ENCODE measurements at places on chromosomes 13 and 19. TPM values are rescaled to one million over a fixed set of nuclear protein-coding genes. Genes with fewer than 3 reads are reported as not detected.

GRCh38 chr13:83709426-83710132 is 172.7 kb downstream of the SLITRK1 start:
- no peak for DNase-seq

- no peak for DNase-seq
Measured at GRCh38 chr13:58953638-58954037, 1210.1 kb downstream of the DIAPH3 start.

- no peak for DNase-seq
Measured at GRCh38 chr13:62292714-62293480, 877.2 kb upstream of the PCDH20 start.

DNA sequence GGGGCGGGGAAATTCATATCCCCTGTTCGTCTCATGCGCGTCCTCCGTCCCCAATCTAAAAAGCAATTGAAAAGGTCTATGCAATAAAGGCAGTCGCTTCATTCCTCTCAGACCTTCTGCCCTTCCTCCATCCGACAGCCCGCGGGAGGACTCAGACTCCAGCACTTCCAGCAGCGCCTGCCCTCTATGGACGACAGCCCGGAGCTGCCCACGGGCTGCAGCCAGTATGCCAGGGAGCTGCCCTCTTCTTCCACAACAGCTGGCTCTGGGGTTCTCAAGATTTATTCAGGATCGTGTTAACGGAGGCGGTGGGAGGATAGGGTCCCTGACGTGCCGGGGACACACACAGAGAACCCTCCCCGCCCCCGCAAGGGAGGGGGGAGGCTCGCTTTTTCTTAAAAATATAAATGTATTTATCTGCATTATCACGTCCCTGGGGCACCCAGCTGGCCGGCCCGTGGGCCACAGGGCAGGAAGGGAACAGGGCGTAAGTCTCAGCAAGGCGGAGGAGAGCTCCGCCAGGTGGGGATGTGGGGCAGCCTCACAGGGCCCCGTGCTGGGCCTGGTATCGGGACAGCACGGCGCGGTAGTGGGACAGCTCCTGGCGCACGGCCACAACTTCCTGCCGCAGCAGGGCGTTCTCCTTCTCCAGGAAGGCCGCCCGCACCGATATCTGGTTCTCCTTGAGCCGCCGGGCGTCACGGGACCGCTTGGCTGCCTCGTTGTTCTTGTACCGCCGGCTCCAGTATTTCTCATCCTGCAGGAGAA is 6.7 kb downstream of the DBP start:
- DNase-seq: no peak

DNA sequence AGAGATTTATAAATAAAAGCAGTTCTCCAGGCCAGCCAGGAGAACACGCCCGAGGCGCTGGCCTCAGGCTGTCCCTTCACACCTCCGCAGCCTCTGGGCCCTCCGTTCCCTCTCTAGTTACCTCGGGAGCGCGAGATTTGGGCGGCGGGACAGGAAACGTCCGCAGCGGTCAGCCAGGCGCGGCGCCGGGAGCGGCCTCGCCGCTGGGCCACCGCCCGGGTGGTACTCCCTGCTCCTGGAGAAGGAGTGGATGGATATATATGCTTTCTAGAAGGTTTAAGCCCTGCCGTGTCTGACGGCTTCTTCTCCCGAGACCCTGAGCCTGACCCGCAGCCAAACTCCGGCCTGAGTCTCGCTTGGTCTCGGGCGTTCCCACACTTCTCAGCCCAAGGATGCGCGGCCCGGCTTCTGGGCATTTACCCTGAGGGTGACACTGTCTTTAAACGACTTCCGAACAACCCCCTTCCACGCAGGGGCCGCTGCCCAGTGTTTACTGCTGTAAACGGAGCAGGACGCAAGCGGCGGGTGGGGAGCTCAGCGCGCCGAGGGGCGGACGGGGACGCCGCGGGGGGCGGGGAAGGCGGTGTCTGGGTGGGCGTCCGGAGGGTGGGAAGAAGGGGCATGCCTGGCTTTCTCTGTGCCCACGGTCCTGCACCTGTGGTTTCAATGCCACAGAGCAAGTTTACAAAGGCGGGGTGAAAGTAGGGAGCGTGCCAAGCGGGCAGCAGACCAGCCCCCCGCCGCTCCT is 2.0 kb upstream of the ZIC2 start:
- no peak for DNase-seq

Gene GRAMD1A
- 236 TPM for total RNA-seq

Gene GFY
- not detected for total RNA-seq

DNA sequence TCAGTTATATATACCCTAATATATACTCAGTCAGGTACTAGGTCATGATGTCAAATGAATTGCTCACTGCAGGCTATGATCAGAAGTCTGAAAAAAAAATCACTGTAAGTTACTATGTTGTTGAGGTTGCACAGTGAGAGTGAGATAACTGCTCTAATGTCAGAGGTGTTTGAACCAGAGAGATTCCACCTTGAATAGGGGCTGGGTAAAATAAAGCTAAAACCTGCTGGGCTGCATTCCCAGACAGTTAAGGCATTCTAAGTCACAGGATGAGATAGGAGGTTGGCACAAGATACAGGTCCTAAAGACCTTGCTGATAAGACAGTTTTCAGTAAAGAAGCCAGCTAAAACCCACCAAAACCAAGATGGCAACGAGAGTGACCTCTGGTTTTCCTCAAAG is 10.2 kb downstream of the EPSTI1 start:
- DNase-seq: no peak

Gene CGB3
- total RNA-seq: not detected

GRCh38 chr19:13838435-13839129 is 38.4 kb upstream of the NANOS3 start:
- no peak for DNase-seq

- DNase-seq: peak; percentile 89
Measured at GRCh38 chr19:11535792-11536595, 2.7 kb upstream of the CNN1 start.

DNA sequence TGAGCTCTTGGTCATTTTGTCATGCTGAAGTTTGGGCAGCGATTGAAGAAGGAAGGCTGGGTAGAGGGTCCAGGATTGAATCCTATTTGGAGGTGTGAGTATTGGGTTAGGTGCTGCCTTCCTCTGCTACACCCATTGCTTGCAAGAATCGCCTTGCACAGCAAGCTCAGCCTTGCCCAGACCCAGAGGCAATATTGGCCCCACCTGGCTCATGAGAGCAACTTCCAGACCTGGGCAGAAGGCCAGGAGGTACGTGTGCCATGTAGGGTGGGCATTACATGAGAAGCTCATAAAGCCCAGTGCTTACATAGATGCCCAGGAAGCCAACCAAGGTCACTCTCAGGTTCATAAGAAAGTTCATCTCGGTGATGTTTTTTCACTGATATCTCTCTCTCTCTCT is 718.0 kb downstream of the EFNB2 start:
- no peak for DNase-seq

DNA sequence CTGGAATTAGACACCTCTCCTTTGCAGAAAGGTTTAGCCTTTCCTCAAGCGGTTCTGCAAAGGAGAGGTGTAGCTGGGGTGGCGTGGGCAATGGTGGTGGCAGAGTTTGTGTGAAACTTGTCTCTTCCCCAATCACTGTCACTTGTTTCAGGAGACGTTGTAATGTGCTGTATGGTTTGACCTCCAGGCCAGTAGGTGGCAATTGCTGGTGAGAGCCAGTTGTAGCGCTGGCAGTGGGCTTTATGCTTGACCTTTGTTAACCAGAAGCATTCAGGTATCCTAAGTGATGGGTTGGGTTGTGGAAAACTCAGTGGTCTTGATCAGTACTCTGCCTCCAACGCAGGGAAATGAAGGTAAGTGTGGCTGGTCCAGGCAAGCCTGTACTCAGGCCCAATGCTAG is 12.7 kb upstream of the LILRA5 start:
- DNase-seq: no peak

- DNase-seq: no peak
Measured at GRCh38 chr13:41019578-41020347, 647 bp upstream of the ELF1 start.

- DNase-seq: no peak
Measured at GRCh38 chr19:1874554-1875185, 10.6 kb downstream of the ABHD17A start.

Gene ZNF471
- 0.76 TPM for total RNA-seq

DNA sequence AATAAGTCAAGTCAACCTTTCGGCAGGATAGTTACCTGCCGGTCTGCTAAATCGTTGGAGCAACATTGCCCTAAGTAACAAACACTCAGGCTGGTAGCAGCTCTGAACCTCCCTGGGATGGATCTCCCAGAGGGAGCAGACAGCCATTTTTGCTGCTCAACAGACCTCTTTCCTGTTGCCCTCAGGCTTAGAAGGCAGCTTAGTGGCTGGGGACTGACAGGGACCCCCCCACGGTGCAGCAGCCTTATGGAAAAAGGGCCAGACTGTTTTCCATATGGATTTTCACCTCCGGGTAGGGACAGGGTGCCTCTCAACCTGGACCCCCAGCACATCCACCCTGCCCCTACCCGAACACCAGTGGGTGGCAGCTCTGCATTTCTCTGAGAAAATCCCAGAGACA is 49.7 kb downstream of the UBL3 start:
- DNase-seq: no peak

Gene PEX11G
- total RNA-seq: 1.1 TPM

Gene DIAPH3
- 30.8 TPM for total RNA-seq

Gene ZNF440
- total RNA-seq: 10.2 TPM

DNA sequence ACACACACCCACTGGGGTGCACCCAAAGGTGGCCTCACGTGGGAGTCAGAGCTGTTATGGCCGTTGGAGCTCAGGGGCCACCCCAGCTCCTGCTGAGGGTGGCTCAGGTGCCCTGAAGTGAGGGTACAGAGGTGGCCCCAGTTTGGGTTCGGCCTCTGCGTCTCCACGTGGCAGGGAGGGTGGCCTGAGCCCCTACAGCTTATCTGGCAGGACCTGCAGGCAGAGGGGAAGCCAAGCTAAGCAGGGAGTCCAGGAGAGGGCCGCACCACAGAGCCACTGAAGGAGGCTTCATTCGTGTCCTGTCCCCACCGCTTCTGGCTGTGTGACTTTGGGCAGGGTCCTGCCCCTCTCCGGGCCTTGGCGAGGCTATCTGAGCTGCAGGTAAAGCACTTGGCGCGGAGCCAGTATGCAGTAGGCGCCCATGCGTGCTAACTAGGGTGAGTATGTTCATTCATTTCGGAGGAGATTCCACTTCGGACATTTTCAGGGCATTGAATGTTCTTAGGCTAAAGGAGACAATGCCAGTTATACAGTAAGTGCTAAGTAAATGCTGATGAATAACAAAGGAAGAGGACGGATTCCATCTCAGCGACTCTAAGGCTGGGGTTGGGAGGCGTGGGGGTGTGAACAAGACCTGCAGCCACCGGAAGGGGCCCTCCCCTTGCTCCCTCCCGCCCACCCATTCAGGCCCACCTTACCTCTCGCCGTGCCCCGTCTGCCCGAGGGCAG is 4.9 kb downstream of the REX1BD start:
- no peak for DNase-seq

DNA sequence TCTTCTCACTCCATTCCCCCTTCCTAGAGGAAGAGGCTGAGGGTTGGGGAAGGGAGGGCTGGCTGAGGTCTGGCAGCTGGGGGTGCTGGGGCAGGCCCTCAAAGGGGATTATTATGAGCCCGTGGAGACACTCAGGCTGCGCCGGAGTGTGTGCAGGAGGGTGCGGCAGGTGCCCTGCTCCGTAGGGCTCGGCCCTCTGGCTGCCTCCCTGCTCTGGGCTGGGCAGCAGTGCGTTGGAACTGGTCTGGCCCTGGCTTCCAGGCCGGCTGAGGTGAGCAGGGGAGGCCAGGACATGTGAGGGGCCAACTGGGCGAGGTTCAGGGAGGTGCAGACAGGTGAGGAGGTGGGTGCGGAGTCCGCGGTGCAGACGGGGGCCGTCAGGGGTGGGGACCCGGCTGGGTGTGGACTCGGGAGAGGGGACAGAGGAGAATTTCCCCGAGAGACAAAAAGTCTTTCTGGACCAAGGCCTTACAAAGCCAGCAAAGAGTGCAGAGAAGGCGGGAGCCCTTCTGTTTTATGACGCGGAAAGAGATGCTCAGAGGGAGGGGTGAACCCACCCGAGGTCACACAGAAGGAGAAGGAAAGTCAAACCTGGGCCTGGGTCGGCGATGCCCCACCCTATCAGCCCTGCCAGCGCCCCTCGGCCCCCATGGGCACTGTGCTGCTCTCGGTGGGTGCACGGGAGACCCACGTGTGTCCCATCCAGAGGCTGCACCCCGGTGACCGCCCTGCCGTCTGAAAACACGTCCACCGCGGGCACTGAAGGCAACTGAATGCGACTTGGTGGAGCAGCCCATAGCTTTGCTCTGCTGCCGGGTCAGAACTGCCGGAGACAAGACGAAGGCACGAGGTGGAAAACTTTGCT is 31.0 kb downstream of the PIP5K1C start:
- no peak for DNase-seq

- no peak for DNase-seq
Measured at GRCh38 chr13:32610538-32610937, 24.3 kb downstream of the PDS5B start.

DNA sequence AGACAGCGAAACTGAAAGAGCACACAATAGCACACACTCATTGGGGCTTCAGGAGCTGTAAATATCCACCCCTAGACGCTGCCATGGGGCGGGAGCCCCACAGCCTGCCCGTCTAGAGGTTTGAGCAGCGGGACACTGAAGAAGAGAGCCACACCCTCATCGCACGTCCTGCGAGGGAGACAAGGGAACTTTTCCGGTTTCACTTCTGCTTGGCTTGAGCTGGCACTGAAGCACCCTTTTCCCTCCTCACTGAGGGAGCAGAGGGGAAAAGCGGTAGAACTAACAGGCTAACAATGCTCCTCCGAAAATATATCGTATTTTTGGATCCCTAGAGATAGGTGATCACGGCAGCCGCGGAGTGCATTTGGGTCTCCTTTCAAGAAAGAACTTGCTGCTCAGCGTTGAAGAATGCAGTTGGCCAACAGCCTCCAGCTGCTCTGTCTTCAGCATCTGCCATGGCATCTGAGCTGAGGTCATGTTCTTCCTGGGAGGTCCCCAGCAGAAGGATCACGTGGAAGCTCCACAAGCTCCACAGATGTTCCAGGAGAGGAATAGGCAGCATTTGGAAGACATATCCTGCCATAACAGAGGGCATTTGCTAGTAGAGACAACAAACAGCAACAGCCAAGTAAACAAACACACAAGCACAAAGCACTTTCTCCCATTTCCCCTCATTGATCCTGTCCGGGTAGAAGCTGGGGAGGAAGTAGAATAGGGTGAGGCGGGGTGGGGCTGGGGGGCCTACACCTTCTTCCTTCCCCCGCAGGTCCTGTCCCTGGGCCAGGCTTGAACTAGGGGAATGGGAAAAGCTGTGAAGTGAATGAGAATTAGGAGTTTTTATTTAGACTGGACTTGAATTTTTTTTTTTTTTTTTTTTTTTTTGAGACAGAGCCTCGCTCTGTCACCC is 44.8 kb upstream of the ALOX5AP start:
- no peak for DNase-seq

GRCh38 chr13:29567411-29567810 is 28.1 kb downstream of the SLC7A1 start:
- no peak for DNase-seq

DNA sequence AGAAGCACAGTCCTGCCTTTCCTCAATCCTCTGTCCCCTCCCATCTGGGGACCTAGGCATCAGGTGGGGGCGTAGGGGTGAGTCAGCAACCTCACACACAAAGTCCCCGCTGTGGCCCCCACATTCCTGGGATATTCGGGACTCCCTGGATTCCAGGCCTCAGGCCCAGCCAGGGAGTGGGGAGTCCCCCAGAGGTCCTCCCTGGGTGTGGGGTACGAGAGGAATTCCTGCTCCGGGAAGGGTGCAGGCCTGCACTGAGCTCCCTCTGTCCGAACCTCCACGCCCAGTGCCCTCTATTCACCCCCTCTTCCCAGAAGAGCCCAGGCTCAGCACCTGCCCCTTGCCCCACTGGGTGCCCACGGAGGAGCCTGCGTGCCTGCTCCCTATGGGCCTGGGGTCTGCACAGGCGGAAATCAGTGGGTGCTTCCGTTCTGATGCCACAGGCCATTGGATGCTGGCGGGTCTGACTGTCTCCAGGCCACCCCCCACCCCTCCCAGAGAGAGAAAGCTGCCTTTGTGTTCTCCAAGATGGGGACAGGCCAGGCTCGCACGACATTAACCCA is 3.4 kb downstream of the CADM4 start:
- no peak for DNase-seq
